Hepatocyte (in vitro differentiated cells): ENCODE measurements at places on chromosomes 3 and 15. TPM values are rescaled to one million over a fixed set of nuclear protein-coding genes. Genes with fewer than 3 reads are reported as not detected.

The ARHGAP31 gene
- polyA plus RNA-seq, result 2.9 and 3.2 TPM in 2 replicates

The ERICH6 gene
- 0.61 TPM in 1 of 2 replicates, not detected in the other for polyA plus RNA-seq

The WDR93 gene
- polyA plus RNA-seq, result 0.57 TPM in 1 of 2 replicates, not detected in the other

The NEK10 gene
- 0.13 and 0.73 TPM in 2 replicates for polyA plus RNA-seq

The AGBL1 gene
- polyA plus RNA-seq, result not detected in 2 replicates

GRCh38 chr15:56207092-56207491 is 36.6 kb downstream of the RFX7 start:
- H3K36me3 ChIP-seq, result no peaks in the 10 kb centered on the region
- no peak overlapping the region for H3K4me3 ChIP-seq
- H3K27ac ChIP-seq, result no peak overlapping the region
- no peaks in the 10 kb centered on the region for H3K4me1 ChIP-seq
- no peaks in the 10 kb centered on the region for H3K27me3 ChIP-seq

GRCh38 chr3:64958199-64958843 is 270.5 kb upstream of the ADAMTS9 start:
- no peak overlapping the region for H3K27ac ChIP-seq
- H3K36me3 ChIP-seq, result no peaks in the 10 kb centered on the region
- no peak overlapping the region for H3K4me3 ChIP-seq
- H3K4me1 ChIP-seq, result peaks cover 14% of the 10 kb centered on the region
- no peaks in the 10 kb centered on the region for H3K27me3 ChIP-seq

- H3K27ac ChIP-seq, result no peak overlapping the region
- no peaks in the 10 kb centered on the region for H3K36me3 ChIP-seq
- no peak for DNase-seq
- no peak overlapping the region for H3K4me3 ChIP-seq
- H3K4me1 ChIP-seq, result peaks cover 39% of the 10 kb centered on the region
Observed at GRCh38 chr15:74316141-74316540, 51.3 kb downstream of the CYP11A1 start.

DNA sequence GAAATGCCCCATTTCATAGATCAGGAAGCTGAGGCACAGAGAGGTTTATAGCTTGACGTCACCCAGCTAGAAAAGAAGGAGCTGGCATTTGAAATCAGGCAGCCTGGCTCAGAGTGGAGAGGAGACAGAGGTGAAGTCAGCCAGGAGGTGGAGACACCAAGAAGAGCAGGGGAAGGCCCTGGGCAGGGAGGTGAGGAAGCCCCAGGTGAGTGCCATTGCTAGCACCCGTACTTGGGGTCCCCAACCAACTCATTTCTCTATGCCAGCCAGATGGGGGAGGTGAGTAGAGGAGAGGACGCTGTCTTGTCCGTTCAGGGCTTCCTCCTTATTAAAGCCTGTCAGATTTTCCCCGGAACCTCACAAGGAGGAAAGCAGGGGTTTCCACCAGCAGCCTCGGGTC is 149.6 kb upstream of the TLE3 start:
- DNase-seq, result no peak
- H3K27me3 ChIP-seq, result no peaks in the 10 kb centered on the region
- H3K4me3 ChIP-seq, result no peak overlapping the region
- H3K4me1 ChIP-seq, result peaks cover 7% of the 10 kb centered on the region
- no peaks in the 10 kb centered on the region for H3K36me3 ChIP-seq
